ENCODE measurements at places on chromosomes 5 and 9.

DNA sequence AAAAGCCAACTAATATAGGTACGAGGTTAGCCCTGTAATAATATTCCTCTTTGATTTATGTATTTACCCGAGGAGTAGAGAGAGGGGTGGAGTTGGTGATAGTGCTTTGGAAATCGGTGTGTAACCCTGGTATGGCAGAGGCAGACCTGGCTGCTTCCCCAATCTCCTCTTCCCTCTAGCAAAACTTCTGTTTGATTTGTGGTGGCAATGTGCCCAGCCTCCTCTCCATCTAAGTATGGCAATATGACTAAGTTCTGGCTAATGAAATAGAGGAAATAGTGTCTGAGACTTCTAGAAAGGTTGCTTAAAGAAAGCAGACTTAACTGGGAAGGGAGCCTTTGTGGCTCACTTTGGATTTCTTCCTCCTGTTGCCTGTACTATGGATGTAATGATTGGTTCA is 491.1 kb downstream of the ENC1 start:
- DNase-seq = peak; percentile 1

GRCh38 chr5:134123360-134123759 is 8.9 kb downstream of the TCF7 start:
- no peak for DNase-seq

DNA sequence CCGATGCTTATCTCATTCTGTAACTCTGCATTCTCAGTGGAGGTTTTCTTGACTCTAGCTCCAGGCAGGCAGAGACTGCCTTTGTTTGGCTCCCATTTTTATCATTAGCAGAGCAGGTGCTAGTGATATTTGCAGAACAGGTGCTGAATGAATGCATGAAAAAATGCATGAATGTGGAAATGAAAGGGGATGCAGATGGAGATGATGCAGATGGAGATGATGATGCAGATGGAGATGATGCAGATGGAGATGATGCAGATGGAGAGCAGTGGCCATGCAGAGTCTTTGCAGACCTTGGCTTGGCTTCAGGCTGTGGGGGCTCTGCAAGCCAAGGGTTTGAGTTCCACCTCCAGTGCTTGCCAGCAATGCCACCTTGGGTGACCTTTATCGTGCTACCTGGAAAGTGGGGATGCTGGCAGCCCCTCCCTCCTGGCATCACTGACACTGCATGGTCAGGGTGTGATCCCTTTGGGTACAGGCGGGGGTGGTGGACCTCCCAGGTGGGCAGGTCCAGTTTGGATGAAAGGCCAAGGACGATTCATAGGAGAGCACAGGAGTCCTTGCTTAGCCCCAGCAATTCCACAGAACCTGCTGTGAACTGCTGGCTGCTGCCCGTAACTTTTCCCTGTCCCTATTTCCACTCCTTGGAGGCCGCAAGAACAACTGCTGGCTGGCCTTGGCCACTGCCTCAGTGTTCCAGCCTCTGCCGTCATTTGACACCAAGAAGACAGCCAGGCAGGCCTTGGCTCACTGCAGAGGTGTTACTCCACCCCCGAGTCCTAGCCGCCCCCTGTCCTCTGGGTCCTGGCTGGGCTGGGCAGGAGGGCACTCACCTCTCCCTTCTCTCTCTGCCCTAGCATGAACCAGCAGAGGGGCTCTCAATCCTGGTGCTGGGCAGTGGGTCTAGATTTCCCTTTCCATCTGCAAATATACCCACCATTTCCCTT is 33.0 kb downstream of the ERGIC1 start:
- DNase-seq = no peak

DNA sequence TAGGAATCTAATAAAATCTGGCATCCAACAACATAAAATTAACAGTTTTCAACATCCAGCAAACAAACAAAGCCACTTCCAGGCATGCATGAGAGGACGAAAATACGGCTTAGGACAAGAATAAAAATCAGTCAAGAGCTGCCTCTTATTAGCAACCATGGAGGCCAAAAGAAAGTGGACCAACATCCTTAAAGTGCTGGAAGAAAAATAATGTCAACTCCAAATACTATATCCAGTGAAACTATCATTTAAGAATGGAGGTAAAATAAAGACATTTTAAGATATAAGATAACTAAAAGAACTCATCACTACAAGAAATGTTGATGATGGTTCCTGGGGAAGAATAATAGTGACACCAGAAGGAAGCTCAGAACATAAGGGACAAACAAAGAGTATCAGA is 224.0 kb upstream of the IRX4 start:
- DNase-seq = no peak

GRCh38 chr9:138006576-138007233 is 129.1 kb downstream of the CACNA1B start:
- no peak for DNase-seq

DNA sequence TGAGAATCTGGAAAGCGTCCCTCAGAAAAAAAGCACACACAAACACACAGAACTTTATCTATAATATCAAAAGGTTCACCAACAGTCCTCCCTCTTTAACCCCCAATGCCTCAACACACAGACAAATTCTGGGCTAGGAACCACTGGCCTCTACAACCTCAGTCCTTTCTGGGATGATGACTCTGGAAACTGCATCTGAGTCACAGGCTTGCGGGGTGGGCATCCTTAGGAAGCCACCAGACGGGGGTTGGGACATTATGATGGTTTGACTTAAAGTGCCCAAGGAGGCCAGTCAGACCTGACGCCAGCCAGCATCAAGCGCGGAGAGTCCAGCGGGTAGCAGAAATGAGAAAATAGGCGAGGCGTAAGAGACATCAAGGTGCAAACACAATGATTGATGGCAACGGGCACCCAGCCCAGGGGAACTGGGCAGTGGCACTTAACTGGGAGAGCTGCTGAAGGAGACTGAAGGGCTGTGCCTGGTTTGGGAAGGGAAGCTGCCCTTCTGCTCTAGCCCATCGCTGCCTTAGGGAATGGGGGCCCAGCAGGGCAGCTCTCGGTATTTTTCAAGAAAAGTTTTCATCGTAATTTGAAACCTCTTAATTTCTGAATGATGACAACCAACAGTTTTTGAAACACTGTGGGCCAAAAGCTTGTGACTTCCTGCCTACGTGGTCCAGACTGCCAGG is 20.7 kb downstream of the SPRY4 start:
- DNase-seq = no peak

- no peak for DNase-seq
These were observed 171.7 kb downstream of the SREK1 start for GRCh38 chr5:66315784-66316183.

DNA sequence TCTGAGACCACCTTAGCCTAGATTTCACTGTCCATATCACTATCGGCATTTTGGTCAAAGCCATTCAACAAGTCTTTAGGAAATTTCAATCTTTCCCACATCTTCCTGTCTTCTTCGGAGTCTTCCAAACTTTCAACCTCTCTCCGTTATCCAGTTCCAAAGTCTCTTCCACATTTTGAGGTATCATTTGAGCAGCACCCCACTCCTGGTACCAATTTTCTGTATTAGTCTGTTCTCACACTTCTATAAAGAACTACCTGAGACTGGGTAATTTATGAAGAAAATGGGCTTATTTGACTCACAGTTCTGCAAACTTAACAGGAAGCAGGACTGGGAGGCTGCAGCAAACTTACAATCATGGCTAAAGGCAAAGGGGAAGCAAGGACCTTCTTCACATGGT is 215.5 kb downstream of the CYLC2 start:
- DNase-seq = no peak

DNA sequence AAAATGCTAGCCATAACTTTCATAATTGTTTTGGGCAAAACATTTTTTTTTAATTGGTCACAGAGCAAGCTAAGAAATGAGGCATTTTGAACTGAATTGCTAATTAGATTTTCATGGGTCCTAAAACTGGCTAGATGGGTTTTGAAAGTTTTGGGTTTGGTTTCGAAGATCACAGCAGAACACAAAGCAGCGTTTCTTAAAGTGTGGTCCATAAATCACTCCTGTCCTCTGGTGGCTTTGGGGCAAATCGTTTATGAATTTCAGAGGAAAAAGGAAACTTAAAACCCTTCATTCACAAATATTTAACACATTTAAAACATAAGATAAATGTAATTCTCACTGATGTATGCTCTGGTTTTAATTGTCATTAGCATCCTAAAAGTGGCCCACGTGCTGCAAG is 503.7 kb downstream of the SPATA31D1 start:
- DNase-seq = no peak

DNA sequence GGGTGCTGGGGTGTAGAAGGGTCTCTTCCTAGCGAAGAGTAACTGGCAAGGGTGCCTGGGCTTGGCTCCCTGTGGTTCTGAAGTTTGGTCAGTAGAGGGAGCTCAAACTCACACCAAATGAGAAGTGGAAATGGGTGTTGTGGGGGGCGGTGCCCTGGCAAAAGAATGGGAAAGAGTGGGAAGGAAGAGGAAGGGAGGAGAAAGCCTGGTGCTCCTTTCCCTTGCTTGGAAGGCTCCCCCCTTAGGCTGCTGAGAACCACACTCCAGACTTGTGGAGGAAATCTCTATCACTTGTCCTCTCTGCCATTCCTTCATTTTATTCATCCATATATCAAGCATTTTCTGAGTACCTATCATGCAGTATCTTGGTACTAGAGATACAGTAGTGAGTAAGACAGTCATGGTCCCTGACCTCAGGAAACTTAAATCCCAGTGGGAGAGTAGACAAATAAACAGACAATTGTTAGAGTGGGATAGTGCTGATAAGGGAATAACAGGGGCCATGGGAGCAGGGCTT is 13.0 kb downstream of the SLC4A9 start:
- peak; percentile 61 for DNase-seq

DNA sequence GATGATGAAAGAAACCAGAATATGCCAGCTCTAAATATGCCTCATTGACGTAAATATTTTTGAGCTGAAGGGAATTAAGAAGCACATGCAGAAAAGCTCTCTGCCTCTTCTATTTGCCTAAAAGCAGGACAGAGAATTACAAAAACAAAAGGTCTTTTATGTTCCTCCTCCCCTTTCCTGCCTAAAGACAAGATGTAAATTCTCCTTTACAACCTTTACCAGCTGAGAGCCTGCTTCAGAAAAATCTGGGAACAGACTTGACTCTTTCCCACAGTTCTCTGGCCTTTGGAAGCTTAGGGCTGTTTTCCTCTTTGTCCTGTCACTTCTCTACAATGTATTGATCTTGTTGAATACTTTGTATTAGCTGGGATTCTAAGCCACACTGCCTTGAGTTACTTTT is 199.7 kb downstream of the TMC1 start:
- no peak for DNase-seq

GRCh38 chr5:1772634-1773033 is 27.0 kb downstream of the MRPL36 start:
- peak; percentile 53 for DNase-seq

DNA sequence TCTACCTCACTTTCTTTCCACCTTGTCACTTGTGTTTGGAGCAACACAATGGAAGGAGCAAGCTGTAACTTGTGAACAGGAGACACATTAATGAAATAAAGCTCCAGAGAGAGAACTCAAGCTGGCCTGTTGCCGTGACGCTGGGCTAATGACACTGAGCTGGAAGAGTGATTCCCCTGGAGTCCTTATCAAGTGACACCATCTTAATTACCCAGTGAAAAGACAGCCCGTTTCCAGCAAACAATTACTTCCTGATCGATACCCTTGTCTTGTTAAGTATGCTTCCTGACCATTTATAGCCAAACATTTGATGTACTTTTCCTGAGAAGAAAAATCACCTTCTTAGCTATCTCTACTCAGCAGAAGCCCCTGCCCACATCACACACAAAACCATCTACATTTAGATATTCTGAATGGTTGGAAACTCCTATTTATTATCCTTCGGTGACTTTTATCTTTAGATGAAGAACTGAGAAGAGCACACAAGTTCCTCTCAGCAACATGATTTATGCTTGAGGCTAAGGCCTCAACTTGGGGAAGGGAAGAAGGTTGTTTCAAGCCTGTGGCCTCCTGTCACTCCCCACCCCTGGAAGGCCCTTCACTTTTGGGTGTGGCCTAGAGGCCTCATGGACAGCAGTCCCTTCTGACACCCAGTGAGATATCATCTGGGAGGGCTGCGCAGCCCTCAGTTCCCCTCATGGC is 34.1 kb downstream of the CRHBP start:
- DNase-seq = no peak

- DNase-seq = no peak
These were observed 10.8 kb upstream of the CCDC152 start for GRCh38 chr5:42745856-42746255.
